CD4-positive, alpha-beta T cell treated with Interferon alpha-2 for 1 hour (primary cell): ENCODE measurements at places on chromosomes 4 and X.

DNA sequence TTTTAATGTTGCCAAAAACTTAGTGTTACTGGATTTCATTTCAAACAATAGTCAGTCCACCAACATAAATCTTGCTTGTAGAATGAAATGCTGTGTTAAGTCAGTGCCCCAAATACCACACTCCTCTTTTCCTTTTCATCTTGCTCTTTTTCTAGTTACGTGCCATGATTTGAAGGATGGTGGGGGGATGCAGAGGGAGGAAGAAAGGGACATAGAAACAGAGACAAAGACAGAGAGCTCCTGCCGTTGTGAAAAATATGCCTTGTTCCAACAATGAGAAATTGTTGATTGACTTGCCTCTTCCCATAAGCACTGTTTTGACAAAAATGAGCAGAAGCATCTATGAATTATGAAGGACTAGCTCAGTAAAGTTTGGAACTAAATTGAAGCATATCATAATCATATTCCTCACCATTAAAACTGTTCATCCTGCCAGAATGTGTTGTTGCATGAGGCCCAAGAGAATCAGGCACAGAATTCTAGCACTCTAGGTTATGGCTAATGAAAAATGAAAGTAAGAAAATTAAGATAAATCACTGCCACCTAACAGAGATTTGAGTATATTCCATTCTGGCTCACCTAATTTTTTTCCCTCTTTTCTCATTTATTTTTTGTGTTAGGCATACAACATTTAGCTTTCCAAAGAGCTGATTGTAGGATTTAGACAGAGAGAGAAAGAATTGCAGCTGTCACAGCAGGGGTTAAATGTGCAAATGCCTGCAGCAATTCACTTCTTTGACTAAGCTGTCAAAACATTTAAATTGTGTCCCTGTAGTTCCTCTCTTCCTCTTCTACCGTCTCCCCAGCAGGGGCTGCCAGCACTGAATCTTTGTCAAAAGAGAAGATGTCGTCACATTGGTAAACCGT lies 111.6 kb upstream of the PTPN13 start:
- no peak for DNase-seq

- no peak for DNase-seq
These were observed 932.5 kb downstream of the SH3BGRL start for GRCh38 chrX:82134378-82134777.

GRCh38 chrX:85108165-85108564 lies 104.5 kb downstream of the APOOL start:
- no peak for DNase-seq

DNA sequence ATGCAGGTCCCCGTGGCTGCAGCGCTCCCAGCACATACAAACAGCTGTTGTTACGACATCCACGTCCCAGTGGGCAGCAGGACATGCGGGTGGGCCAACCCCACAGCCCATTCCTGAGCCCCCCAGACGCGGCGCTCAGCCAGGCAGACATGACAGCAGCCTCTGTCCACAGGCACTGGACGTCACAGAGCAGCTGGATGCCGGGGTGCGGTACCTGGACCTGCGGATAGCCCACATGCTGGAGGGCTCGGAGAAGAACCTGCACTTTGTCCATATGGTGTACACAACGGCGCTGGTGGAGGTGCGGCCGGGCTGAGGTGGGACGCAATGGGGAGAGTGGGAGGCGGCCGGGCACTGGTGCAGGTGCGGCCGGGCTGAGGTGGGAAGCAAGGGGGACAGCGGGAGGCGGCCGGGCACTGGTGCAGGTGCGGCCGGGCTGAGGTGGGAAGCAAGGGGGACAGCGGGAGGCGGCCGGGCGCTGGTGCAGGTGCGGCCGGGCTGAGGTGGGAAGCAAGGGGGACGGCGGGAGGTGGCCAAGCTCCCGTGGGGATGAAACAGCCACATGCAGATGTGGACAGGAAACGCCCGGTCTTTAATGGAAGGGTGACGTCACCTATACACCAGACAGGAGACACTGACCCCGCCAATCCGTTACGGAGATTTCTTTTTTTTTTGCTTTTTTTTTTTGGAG lies 9.4 kb downstream of the PLCXD1 start:
- DNase-seq, result no peak

- no peak for DNase-seq
These were observed 83.5 kb upstream of the INTU start for GRCh38 chr4:127548990-127549925.

DNA sequence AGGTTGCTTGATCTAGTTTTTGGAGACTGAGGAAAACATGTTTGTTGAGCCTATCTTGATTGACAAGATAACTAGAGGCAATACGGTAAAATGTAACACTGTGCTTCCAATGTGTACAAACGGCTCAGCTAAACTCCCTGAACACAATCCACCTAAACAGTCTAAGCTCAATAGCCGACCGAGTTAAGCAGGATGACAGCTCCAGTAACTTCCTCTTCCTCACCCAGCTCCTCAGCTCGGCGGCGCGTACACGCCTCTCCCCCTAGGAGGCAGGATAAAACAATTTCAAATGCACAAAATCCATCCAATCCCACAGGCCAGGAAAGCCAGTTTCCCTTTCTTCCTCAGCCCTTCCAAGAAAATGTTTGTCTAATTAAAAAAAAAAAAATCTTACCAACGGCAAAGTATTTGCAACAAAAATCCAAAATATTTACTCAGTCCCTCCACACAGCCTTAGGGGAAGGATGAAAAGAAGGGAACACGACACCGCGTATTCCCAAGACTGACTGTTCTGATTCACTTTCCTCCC lies 1.0 kb downstream of the CNOT6L start:
- peak; percentile 61 for DNase-seq

DNA sequence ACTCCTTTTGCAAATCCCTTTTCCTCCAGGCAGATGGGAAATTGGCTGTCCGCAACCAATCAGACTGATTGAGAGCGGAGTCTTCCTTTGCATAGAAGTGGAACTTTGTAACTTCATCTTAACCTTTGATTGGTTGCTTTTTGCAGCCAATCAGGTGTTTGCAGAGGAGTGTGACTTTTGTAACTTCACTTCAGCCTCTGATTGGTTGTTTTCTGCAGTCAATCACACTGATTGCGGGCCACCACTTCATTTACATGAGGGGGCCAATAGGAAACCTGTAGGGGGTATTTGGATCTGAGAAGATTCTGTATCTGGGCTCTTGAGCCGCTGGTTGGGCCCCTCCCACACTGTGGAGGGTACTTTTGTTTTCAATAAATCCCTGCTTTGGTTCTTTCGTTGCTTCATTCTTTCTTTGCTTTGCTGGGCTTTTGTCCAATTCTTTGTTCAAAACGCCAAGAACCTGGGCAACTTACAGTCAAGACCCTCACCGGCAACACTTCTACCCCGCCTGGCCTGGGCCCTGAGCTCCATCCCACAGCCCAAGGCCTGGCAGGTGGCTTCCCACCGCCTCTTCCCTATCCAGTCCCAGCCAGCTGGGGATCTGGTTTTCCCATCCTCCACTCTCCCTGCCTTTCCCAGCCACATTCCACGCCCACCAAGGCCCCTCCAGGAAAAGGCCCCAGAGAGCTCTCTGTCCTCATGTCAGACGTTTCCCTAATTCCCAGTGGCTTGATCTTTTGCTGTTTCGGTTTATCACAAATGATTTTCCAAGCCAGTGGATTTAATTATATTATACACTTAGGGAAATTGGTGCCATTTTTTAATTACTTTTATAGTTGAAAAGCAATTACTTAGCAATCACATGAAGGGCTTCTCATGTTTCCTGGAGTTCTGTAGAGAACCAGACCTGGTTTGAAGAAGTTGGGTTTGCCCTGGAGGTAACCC lies 110.2 kb upstream of the STX18 start:
- no peak for DNase-seq

GRCh38 chr4:7286798-7287197 lies 94.5 kb downstream of the SORCS2 start:
- no peak for DNase-seq

DNA sequence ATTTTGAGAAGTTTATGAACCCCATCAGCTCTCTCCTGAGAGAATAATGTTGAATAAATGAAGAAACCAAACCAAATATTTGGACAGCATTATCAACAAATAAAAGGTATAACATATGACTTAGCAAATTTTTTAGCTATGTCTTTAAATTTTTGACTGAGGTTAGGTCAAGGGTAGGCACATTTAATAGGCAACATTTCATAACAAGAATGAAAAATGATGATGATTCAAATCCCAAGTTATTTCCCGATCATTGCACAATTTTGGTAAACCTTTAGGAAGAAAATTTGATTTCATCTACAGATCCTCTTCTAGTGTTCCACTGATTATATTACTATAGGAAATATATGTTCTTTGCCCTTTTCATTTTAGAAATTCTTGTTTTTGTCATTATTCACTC lies 123.7 kb upstream of the TLR3 start:
- DNase-seq, result no peak

DNA sequence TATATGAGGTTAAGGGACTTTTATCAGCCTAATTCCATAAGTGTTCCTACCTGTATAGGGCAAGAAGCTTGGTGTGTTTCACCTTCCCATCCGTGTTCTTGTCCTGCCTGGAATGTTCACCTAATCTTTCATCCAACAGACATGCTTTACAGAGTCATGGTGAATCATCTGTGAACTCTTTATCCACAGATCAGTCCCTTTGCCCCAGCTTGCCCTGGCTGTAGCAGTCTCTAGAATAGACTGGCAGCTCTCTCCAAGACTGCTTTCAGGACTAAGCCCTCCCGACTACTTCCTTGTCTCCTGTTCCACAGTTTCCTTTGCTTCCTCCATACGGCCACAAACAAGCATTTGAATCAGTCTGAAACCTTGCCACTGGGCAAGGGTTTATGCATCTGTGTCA lies 177.9 kb upstream of the IL15 start:
- DNase-seq, result no peak

GRCh38 chrX:12425496-12425895 lies 287.2 kb downstream of the FRMPD4 start:
- no peak for DNase-seq
